Activated CD4-positive, alpha-beta T cell treated with anti-CD3 and anti-CD28 coated beads, Interleukin-2, amount 10 ng/mL, durations not matched to agents 7 days and 5 days (primary cell): ENCODE measurements at places on chromosomes 2 and 18.

- DNase-seq: no peak
These were observed 71.0 kb downstream of the NGEF start for GRCh38 chr2:232941912-232942594.

GRCh38 chr2:218627939-218628338 is 20.2 kb downstream of the PLCD4 start:
- no peak for DNase-seq

- no peak for DNase-seq
These were observed 14.6 kb upstream of the SEMA4C start for GRCh38 chr2:96884299-96885094.

DNA sequence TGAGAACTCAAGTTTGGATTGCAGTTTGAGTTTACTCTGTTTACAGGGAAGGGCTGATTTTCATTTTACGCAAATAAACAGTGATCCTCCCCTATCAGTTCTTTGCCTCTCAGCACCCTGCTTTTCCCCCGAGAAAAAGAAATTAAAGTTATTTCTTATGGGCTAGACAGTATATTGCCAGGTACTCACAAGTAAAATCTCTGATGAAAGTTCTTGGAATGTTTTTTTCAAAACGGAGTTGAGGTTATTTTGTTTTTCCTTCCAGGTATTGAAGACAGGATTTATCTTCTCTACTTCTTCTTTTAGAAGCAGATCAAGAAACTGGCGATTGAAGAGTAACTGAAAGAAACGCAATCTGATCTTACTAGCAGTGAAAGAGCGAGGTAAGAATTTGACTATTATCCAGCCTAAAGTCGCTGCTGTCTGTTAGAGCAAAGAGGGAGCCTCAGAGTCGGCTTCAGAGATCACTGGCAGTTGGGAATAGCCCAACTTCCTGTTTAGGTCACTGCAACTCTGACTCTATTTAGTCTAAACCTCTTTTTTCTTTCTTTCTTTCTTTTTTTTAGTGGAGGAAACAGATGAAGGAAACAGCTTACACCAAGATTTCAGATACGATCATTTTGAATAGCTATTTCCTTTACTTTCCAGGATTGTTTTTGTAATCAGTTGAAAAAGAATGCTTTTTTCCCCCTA is at the start of gene TFPI:
Gene TFPI (minus strand): TSS at position 425 of the 693 bp plus-strand sequence. CDS start 50,667 bp downstream, outside the sequence.
- DNase-seq: no peak

GRCh38 chr2:48668992-48669391 is 51.3 kb downstream of the GTF2A1L start:
- DNase-seq: no peak

- no peak for DNase-seq
These were observed 50.2 kb upstream of the KCNE4 start for GRCh38 chr2:223001797-223002175.

DNA sequence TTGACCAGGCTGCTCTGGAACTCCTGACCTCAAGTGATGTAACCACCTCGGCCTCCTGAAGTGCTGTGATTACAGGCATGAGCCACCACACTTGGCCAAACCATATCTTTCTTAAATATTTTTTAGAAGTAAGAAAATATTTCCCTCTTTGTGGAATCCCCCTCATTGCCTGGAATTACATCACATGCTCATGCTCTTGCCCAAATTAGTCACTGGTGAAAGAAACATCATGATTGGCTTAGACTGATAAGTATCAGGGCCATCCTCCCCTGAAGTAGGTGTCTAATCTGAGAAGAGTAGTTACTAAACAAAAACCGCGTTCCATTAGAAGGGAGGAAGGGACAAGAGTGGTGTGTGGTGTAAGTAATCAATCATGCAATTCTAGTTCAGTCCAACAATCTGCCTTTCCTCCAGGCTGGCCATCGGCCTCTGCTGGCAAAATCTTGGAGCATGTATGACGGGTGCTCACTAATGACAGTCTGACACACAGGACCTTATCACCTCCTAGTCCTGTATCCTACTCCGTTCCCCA is 52.3 kb upstream of the SCG2 start:
- DNase-seq: no peak
